Brain microvascular endothelial cell (primary cell): ENCODE measurements at places on chromosomes 4 and X.
A peak's percentile ranks its signal among the peaks of the same experiment; 100 is the strongest.

- no peak for DNase-seq
Observed at GRCh38 chr4:158006990-158007389, 165.8 kb downstream of the GASK1B start.

GRCh38 chr4:145251391-145251790 lies 71.0 kb upstream of the OTUD4 start:
- no peak for DNase-seq

- peak; percentile 65 for DNase-seq
Observed at GRCh38 chr4:76585897-76586360, 150.9 kb downstream of the SHROOM3 start.

DNA sequence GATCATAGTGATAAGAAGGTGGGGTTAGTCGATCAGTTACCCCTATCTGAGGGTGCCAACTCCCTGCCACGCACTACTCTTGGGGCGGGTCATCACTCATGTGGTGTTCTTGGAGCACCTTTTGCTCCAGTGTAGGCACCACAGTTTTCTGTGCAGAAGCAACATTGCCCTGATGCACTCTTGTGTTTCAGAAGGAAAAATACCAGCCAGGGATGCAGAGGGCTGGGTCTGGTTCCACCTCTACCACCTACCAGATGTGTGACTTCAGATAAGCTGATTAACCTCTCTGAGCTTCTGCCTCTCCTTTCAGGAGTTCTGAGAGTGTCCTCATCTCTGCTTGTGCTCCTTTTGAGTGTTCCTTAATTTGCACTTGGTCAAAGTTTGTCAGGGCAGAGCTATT lies 29.9 kb upstream of the PROM1 start:
- no peak for DNase-seq

- no peak for DNase-seq
Observed at GRCh38 chr4:53012738-53013137, 150.6 kb downstream of the RASL11B start.

DNA sequence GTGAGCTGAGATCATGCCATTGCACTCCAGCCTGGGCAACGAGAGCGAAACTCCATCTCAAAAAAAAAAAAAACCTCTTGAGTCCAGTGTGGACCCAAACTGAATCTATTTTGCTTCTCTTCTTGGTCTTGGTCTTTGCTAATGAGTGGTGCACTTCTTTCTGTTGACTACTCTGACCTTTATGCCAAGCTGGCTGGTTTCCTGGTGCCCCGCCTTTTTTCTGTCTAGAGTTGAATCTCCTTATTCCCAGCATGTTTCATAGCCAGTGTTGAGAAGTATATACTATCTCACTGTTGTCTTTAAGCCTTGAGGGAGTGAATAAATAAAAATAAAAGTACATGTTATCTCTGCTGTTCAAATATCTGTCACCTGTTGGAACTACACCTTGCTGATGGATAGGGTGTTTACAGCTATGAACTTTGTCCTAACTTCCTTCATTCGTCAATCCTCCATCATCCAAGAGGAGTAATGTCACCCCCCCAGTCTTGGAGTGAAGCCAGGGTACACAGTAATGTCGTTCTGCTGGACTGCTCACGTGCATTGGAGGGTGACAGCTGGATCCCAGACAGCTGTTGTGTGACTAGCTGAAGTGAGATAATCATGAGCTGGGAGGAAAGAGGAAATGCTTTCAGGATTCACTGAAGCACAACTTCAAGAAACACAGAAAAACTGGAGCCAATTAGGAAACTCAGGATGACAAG lies 99.3 kb upstream of the PRKG2 start:
- peak; percentile 55 for DNase-seq

GRCh38 chrX:12791257-12792228 lies at the start of gene PRPS2:
Gene PRPS2 (plus strand): TSS chrX:12791412. CDS start chrX:12791498, 86 bp downstream.
- DNase-seq = peak; percentile 6

DNA sequence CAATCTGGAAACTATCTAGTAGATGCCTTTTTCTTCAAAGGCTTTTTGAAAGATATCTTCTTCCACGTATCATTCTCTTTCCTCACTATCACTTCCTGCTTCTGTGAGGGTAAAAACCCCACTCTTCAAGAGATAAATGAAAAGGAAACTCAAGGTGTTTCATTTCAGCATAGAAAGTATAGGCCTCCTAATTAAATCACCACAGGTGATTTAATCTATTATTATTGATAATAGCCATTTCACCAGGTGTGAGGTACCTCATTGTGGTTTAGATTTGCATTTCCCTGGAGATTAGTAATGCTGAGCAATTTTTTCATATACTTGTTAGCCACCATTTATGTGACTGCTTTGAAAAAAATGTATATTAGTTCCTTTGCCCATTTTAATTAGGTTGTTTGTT lies 92.0 kb upstream of the EMCN start:
- no peak for DNase-seq

DNA sequence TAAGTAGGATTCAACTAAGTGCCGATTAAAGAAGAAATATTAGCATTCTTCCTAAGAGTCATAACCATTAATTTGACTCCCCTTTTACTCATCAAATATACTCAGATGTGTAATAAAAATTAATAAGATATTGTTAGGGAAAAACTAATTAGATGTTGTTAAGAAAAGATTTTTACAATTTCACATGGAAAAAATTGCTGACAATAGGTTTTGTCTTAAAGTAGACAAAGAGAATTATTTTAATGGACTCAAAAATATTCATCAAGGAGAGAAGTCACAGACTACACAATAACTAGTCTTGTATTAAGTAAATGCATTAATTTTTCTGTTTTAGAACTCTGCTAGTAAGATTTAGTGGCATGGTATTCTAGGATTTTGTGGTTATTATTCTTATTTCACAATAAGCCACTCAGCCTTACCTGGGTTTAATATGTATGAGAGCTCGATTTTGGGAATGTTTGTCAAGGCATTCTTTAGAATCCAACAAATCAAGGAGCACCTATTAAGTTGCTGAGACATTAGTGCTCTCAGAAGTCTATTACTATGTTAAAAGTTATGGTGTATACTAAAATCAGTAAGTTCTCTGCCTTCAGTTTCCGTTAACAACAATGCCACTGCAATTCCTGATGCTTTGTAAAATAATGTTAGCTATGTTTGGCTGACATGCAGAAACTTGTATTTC lies 110.2 kb upstream of the UGT8 start:
- no peak for DNase-seq

DNA sequence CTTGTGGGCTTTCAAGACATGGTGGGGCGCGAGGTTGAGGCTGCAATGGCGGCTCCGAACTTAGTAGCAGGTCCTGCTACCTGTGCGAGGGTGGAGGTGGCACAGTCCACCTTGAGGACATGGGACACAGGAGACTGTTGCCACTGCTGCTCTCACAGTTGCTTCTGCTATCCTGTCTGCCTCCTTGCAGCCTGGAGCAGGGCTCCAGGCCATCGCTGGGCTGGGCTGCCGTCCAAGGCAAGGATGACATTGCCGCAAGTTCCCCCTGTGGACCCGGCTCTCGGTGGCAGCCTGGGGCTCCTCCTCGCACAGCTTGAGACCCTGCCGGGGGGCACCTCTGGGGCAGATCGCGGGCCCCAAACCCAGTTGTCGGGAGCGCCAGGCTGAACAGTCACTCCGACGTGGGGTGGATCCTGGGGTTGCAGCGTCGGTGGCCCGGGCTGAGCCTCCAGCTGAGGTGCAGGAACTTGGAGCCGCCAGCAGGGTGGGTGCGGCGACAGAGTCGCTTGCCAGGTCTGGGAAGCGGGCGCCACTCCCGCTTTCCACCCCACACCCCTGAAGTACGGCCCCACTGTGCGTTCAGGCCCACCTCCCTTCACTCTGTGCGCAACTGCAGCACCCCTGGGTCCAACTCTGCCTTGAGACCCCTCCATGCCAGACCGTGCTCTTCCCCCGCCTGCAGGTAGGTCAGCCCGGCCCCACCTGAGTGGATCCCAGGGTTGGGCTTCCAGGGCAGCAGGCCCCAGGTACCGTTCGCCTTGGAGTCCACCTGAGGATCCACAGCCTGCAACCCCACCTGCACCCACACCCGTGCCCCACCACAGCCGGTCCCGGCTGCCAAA lies 192.7 kb upstream of the NUDT6 start:
- no peak for DNase-seq

GRCh38 chrX:11241720-11242119 lies 51.5 kb upstream of the AMELX start:
- no peak for DNase-seq

GRCh38 chr4:118879409-118879808 lies 9.2 kb upstream of the SYNPO2 start:
- no peak for DNase-seq

DNA sequence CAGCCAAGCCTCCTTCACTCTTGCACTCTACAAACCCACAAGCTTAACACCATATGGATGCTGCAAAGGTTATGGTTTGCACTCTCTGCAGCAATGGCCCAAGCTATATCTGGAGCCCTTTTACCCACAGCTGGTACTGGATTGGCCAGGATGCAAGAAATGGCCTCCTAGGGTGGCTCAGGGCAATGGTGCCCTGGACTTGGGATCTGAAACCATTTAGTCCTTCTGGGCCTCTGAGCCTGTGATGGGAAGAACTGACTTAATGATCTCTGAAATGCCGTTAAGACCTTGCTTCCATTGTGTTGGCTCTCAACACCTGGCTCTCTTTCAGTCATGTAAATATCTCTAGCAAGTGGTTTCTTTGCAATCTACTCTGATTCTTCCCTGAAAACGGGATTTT lies 626.0 kb downstream of the KCTD8 start:
- DNase-seq = no peak
